Large intestine (tissue), 12 donors: ENCODE measurements at places on chromosomes 5 and 9.

DNA sequence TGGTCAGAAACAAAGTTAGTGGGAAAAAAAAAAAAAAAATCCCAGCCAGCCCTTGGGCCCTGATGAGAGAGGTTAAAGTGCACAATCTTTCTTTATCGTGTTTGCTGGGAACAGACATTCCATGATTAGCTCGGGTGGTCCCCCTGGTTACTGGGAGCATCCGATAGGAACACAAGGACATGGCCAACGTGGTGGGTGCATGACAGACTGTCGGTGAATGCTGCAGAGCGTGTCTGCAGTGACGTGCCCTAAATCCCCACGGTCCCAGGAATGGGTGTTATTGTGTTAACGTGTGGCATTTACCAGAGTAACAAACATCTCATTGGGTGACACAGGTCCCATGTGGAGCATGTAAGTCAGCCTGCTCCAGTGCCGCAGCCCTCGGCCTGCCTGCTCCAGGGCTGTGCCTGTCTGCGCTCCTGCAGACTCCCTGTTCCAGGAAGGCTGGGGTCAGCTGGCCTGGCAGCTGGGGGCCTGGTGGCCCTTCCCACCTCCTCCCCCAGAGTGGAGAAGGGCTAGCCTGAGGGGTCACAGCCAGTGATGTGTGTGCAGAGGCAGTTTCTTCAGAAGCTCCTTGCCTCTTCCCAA is 34.3 kb upstream of the TBC1D2 start:
- no peak for DNase-seq
- peaks cover 23% of the 10 kb centered on the region for H3K4me1 ChIP-seq
- no peaks in the 10 kb centered on the region for H3K36me3 ChIP-seq
- H3K27me3 ChIP-seq, result no peaks in the 10 kb centered on the region

- H3K27me3 ChIP-seq, result no peaks in the 10 kb centered on the region
- no peak for DNase-seq
- no peak overlapping the region for H3K4me3 ChIP-seq
These were observed 8.6 kb downstream of the ITK start for GRCh38 chr5:157189223-157189622.

- peaks cover 2% of the 10 kb centered on the region for H3K4me1 ChIP-seq
- H3K4me3 ChIP-seq, result no peak overlapping the region
- H3K27ac ChIP-seq, result no peak overlapping the region
These were observed 9.8 kb upstream of the CPEB4 start for GRCh38 chr5:173878224-173878967.

GRCh38 chr9:112531666-112532282 is 45.1 kb downstream of the KIAA1958 start:
- peaks cover 3% of the 10 kb centered on the region for H3K4me1 ChIP-seq
- no peak overlapping the region for H3K27ac ChIP-seq
- H3K4me3 ChIP-seq, result no peak overlapping the region
- H3K27me3 ChIP-seq, result no peaks in the 10 kb centered on the region
- peak; percentile 56 for DNase-seq

DNA sequence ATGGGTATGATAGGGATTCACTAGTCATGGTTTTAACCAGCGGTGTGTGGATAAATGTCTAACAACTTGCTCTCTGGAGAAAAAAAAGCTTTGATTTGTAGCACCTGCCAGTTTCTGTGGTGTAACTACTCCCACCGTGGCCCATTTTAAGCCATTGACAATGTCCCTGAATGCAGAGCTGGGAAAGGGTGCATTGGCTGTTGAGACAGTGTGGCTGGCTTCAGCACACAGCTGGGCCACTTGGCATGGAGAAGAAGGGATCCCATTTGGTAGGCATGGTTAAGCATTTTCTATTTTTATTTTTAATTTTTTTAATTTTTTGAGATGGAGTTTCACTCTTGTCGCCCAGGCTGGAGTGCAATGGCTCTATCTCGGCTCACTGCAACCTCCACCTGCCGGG is 31.5 kb upstream of the SYNPO start:
- H3K4me3 ChIP-seq, result no peak overlapping the region
- H3K36me3 ChIP-seq, result peaks cover 14% of the 10 kb centered on the region

- H3K27ac ChIP-seq, result no peak overlapping the region
- peaks cover 8% of the 10 kb centered on the region for H3K4me1 ChIP-seq
- H3K27me3 ChIP-seq, result no peaks in the 10 kb centered on the region
- DNase-seq, result no peak
- no peaks in the 10 kb centered on the region for H3K36me3 ChIP-seq
These were observed 56.4 kb downstream of the BARX1 start for GRCh38 chr9:93898502-93899426.

GRCh38 chr5:139637438-139638089 is 10.6 kb upstream of the CXXC5 start:
- H3K4me3 ChIP-seq, result peak overlapping the region; percentile 52
- no peaks in the 10 kb centered on the region for H3K27me3 ChIP-seq
- peaks cover 64% of the 10 kb centered on the region for H3K4me1 ChIP-seq
- peaks cover under 1% of the 10 kb centered on the region for H3K36me3 ChIP-seq

- no peaks in the 10 kb centered on the region for H3K27me3 ChIP-seq
- DNase-seq, result no peak
- no peak overlapping the region for H3K4me3 ChIP-seq
- peak overlapping the region; percentile 73 for H3K27ac ChIP-seq
These were observed 95.9 kb downstream of the NLN start for GRCh38 chr5:65817931-65818330.

- H3K4me3 ChIP-seq, result no peak overlapping the region
- H3K36me3 ChIP-seq, result no peaks in the 10 kb centered on the region
- H3K27me3 ChIP-seq, result no peaks in the 10 kb centered on the region
- DNase-seq, result no peak
- no peaks in the 10 kb centered on the region for H3K4me1 ChIP-seq
These were observed 523.1 kb downstream of the EFNA5 start for GRCh38 chr5:107147589-107147988.

GRCh38 chr9:135442075-135442474 is 37.5 kb upstream of the PPP1R26 start:
- H3K36me3 ChIP-seq, result no peaks in the 10 kb centered on the region
- H3K4me1 ChIP-seq, result no peaks in the 10 kb centered on the region
- no peak for DNase-seq
- no peak overlapping the region for H3K4me3 ChIP-seq
- no peak overlapping the region for H3K27ac ChIP-seq

DNA sequence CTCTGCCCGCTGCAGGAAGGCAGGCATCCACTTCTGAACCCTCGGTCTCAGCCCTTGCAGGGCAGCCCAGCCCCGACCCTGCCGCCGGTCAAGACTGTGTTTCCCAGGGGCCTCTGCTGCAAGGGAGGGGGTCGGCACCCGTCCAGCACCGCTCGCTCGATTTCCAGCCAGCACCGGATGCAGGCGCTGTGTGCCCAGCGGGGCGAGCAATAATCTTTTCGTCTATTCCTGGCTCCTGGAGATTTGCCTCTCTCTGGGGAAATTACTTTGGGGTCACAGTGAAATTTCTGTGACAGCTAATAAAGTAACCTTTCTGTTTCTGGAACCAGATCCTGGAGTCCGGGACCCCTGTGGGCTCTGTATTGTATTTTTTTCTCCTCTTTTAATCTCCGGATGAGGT is 155.3 kb downstream of the COL23A1 start:
- no peak overlapping the region for H3K4me3 ChIP-seq
- no peak for DNase-seq
- H3K27ac ChIP-seq, result no peak overlapping the region
- H3K27me3 ChIP-seq, result no peaks in the 10 kb centered on the region
- no peaks in the 10 kb centered on the region for H3K4me1 ChIP-seq

GRCh38 chr5:174971210-174971609 is 246.8 kb downstream of the MSX2 start:
- H3K27ac ChIP-seq, result no peak overlapping the region
- no peaks in the 10 kb centered on the region for H3K4me1 ChIP-seq

- no peak overlapping the region for H3K27ac ChIP-seq
- H3K36me3 ChIP-seq, result no peaks in the 10 kb centered on the region
- no peaks in the 10 kb centered on the region for H3K4me1 ChIP-seq
- no peak for DNase-seq
These were observed 87.1 kb upstream of the SH3GL2 start for GRCh38 chr9:17491780-17492179.

DNA sequence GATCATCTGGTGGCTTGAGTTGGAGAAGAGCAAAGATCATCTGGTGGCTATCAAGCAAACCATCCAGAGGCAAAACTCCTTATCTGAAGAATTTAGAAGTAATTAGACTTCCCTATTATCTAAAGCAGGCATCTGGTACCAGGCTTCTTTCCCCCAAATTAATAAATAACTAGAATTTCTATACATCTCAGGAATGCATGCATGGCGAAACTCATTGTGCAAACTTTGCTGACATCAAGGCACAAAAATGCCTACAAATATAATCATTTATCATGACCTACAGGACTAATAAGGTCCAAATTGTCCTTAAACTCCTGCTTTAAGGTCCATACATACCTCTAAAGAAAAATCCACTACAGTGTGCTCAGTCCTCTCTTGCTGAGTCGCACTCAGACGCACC is 6.0 kb downstream of the OR13D1 start:
- no peaks in the 10 kb centered on the region for H3K36me3 ChIP-seq
- no peaks in the 10 kb centered on the region for H3K27me3 ChIP-seq
- no peak overlapping the region for H3K27ac ChIP-seq
- no peak overlapping the region for H3K4me3 ChIP-seq
- no peak for DNase-seq

DNA sequence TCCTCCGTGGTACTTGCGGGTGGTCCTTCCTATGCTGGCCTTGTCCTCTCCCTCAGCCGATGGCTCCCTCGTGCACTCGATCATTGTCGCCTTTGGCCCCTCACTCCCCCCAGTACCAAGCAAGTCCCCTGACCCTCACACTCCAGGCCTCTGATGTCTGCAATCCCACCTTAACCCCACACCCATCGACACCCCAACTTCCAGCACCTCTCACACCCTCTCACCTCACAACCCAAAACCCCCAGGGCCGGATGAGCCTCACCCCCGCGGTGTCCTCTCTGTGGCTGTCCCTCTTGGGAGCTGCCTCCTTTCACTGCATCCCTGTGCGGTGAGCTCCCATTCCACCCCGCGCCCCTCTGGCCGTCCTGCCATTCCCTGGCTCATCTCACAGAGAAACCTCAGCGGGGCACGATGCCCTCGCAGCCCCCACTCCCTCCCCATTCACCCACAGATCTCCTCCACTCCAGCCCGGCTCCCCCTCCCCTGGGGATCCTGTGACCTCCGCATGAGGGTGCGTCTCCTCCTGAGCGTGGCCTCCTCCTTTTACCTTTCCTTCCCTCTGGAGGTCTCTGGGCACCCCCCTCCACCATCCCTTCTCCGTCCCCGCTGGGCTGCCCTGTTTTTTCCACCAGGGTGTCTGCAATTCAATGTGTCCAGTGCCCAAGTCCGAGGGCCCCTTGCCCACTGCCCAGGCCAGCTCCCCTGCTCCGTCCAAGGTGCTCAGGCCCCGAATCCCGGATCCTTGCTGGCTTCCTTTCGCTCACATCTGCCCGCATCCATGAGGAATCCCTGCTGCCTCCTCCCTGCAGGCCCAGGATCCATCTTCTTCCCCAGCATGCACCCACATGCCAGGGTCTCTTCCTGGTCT is 15.8 kb upstream of the RNU6ATAC start:
- no peak overlapping the region for H3K27ac ChIP-seq
- DNase-seq, result no peak
- H3K36me3 ChIP-seq, result no peaks in the 10 kb centered on the region
- peaks cover 3% of the 10 kb centered on the region for H3K4me1 ChIP-seq

DNA sequence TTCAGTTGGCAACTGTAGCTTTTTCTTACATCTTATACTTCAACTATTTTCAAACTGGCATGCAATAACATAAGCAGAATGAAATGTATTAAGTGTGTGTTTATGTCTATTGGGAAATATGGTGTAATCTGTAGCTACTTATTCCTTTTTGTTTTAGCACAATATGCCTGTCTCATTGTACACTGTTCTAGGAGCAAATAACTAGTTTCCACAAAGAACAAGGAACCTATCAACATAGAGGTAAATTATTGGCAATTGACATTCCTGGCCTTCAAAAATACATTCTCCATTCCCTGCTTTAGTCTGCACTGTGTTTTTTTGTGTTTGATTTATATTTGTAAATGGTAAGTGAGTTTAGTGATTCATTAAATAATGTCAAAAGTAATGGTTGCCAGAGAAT is 75.7 kb downstream of the FBXL7 start:
- DNase-seq, result no peak
- H3K36me3 ChIP-seq, result no peaks in the 10 kb centered on the region
- H3K27me3 ChIP-seq, result no peaks in the 10 kb centered on the region
- no peaks in the 10 kb centered on the region for H3K4me1 ChIP-seq

GRCh38 chr9:112086627-112087026 is 88.5 kb downstream of the SUSD1 start:
- DNase-seq, result no peak
- H3K4me1 ChIP-seq, result no peaks in the 10 kb centered on the region
- no peaks in the 10 kb centered on the region for H3K27me3 ChIP-seq
- no peak overlapping the region for H3K27ac ChIP-seq
- peaks cover 7% of the 10 kb centered on the region for H3K36me3 ChIP-seq

GRCh38 chr9:15077946-15078729 is 167.9 kb upstream of the FREM1 start:
- no peaks in the 10 kb centered on the region for H3K4me1 ChIP-seq
- H3K27ac ChIP-seq, result no peak overlapping the region
- no peak overlapping the region for H3K4me3 ChIP-seq
- H3K36me3 ChIP-seq, result no peaks in the 10 kb centered on the region
- no peak for DNase-seq
- peaks cover 2% of the 10 kb centered on the region for H3K27me3 ChIP-seq

DNA sequence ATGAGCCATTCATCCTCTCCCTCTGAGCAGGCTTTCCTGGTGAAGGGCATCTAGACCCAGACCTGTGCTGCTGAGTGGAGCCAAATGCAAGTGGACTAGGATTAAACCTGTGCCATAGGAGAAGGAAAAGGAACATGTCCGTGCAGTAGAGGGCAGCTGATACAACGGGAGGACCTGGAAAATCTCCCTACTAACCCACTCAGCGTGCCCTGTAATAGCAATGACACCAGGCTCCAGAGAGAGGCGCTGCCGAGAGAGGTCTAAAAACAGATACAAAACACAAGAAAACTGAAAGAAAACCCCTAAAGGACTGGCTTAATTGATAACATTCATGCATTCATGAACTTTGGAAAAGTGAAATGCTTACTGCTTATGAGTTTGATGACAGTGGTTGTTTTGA is 60.8 kb downstream of the PFDN1 start:
- H3K4me1 ChIP-seq, result peaks cover 46% of the 10 kb centered on the region
- peak overlapping the region; percentile 99 for H3K27ac ChIP-seq
- DNase-seq, result no peak
- peaks cover 25% of the 10 kb centered on the region for H3K36me3 ChIP-seq
- H3K4me3 ChIP-seq, result no peak overlapping the region

DNA sequence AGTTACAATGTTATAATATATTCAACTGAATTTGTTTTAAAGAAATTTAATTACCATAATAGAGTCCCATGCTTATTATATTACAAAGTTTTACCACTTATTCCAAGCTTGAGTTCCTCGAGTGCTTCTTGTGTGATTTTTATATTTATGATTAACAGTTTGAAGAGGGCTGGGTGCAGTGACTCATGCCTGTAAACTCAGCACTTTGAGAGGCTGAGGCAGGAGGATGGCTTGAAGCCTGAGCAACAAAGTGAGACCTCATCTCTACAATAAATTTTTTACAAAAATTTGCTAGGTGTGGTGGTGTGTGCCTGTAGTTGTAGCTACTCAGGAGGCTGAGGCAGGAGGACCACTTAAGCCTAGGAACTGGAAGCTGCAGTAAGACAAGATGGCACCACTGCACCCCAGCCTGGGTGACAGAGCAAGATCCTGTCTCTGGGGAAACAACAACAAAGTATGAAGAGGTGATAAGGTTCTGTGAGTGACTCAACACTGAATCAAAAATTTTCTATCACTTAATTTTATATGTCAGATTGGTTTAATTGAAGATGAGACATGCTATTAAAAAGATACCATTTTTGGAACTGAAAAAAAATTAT is 9.2 kb downstream of the POC5 start:
- no peak overlapping the region for H3K27ac ChIP-seq
- no peaks in the 10 kb centered on the region for H3K27me3 ChIP-seq
- DNase-seq, result no peak
- peaks cover 9% of the 10 kb centered on the region for H3K36me3 ChIP-seq
